Activated CD4-positive, CD25-positive, alpha-beta regulatory T cell treated with anti-CD3 and anti-CD28 coated beads, Interleukin-2, amount 50 U/mL, for 16 hours (primary cell): ENCODE measurements at places on chromosomes 6 and 20.

GRCh38 chr20:10490706-10491105, 55.6 kb downstream of the SLX4IP start:
- no peak for DNase-seq

DNA sequence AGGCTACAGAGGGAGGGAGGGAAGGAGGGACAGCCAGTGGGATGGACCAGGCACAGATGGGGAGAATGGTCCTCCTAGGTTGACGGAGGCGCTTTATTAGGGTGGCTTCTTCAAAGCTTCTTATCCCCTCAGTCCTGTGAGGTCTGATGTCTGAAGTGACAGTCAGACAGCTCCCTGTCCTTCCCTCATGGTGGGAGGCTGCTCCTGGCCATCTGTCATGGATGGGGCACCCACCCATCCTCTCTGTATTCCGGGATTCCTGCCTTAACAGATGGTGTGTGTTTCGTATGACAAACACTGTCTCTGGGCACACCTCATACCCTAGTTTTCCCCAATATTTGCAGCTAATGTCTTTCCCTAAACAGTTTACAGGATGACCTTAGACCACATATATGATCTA, 7.9 kb downstream of the RIN2 start:
- DNase-seq = no peak

DNA sequence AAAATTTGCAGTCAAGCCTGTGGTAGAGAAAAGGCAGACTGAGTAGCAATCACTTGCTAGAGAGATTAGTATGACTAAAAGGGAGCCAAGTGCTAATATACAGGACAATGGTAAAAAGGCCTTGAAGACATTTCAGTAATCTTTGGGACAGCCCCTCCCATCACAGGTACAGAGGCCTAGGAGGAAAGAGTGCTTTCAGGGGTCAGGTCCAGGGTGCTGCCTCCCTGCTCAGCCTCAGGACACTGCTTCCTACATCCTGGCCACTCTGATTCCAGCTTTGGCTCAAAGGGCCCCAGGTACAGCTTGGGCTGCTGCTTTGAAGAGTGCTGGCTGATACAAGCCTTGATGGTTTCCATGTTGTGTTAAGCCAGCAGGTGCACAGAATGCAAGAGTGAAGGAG, 543.5 kb downstream of the MMUT start:
- DNase-seq = no peak

DNA sequence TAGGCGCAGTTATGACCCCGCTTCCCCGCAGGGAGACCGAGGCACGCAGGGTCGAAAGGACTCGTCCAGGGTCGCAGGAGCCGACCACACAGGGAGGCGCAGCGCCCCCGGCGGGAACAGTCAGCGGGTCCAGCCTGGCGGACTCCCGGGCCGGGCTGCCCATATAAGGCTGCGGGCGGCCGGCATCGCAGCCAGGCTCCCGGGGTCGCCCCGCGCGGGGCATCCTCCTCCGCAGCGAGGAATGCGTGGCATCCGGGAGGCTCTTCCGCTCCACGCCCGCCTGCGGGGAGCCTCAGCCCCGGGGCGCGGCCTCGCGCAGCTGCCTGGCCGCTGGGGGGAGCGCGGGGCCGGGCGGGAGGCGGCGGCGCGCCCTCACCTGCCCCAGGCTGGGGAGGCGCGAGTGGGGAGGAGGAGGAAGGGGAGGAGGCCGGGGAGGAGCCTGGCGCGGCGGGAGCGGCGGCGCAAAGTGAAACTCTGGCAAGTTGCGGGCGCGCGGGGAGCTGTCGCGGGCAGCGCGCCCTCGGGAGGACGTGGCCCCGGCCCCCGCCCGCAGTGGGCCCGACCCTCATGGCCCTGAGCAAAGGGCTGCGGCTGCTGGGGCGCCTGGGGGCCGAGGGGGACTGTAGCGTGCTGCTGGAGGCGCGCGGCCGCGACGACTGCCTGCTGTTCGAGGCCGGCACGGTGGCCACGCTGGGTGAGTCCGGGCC, at the start of gene SYNJ2:
TSS of gene SYNJ2 (plus strand) at position 469 of the 707 bp plus-strand sequence. CDS start at position 568, 99 bp downstream.
- DNase-seq = peak; percentile 58

DNA sequence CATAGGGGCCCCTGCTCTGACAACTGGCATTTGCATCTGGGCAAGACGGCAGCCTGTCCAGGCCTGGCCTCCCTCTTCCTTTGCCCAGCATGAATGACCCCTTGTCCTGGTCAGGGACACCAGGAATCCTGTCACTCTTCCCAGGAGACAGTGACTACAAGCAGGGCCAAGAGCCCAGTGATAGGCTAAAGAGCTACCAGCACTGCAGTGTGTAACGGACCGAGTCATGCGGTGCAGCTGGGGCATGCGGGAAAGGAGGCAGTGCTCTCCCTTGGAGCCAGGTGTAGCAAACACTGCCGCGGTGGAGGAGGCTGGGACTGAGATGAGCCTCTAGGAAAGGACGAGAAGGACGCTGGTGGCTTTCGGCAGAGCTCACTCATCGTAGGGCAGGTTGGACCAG, 38.7 kb upstream of the DSP start:
- DNase-seq = no peak

DNA sequence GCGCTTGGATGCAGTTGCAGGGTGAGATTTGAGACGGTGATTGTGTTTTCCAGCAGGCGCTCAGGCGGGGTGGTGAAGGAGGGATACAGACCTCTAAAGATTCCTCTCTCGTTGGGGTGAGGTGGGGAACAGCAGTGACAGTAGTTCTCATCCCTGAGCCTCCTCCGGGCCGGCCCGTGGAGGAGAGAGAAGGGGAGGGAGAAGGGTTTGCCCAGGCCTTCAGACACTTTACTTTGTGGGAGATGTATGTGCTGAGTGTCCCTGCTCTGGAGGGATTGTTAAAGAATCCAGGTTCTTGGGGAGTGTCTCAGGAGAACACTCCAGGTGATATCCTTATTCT, 41.0 kb downstream of the PSMB9 start:
- no peak for DNase-seq

GRCh38 chr6:92023410-92023966, 1395.9 kb downstream of the EPHA7 start:
- no peak for DNase-seq
